Stimulated activated CD4-positive, alpha-beta T cell treated with anti-CD3 and anti-CD28 coated beads, TNF-alpha, amount 100 ng/mL, for 48 hours (primary cell): ENCODE measurements at places on chromosomes 3 and 15.

GRCh38 chr15:97759363-97759762 lies 201.1 kb upstream of the ARRDC4 start:
- no peak for DNase-seq

- no peak for DNase-seq
Measured at GRCh38 chr3:178494386-178494785, 41.9 kb upstream of the KCNMB2 start.

- no peak for DNase-seq
Measured at GRCh38 chr3:49873623-49874022, 3.9 kb upstream of the CAMKV start.

GRCh38 chr3:41102053-41102556 lies 97.2 kb upstream of the CTNNB1 start:
- DNase-seq: no peak

DNA sequence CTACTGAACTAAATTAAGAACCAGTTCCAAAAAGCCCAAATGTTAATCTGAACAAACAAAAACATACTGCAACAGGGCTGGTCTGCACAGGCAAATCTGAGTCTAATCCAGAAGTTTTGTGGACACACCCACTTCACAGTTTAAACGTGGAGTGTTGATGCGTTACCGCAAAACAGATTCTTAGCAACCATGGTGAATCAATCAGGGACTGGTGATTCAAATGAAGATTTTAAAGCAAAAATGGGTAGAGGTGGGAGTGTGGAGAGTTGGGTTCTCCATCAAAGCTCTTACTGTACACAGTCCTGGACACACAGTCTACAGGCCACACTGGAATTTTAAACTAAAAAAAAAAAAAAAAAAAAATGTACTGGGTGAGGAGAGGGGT lies 5.2 kb downstream of the ANXA2 start:
- no peak for DNase-seq

- DNase-seq: no peak
Measured at GRCh38 chr15:42908538-42908937, 12.0 kb downstream of the TTBK2 start.

DNA sequence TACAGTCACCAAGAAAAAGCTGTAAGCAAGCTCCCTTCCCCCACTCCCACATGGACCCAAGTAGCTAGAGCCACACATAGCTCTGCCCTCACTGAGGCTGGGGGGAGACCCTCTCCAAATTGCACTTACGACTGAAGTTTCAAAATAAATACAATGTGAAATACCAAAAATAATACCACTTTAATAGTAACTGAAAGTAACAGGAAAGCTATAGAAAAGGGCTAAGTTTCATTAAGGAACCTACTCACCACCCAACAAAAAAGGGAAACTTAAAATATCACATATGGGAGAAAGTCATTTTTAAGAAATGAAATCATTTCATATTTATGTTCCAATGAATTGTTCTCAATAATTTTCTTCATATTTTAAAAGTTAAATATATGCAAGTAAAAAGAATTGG lies 130.4 kb upstream of the UBE2E2 start:
- DNase-seq: no peak

GRCh38 chr3:52498137-52499054 lies 3.3 kb downstream of the STAB1 start:
- no peak for DNase-seq

DNA sequence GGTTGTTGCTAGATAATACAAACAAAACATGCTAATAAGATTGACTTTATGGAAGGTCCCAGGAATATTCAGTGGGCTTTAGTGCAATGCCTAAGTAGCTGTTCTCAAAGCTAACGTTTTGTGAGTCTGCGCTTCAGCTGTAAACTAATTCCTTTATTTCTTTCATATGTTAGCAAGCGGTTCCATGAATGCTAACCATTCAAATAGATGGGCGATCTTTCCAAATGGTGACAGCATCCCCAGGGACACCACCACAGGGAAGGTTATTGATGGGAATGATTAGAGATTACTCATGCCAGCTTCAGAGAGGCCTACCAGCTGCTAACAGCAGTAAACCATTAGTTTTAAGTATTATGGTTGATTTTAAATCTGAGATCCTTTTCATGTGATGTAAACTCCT lies 405.7 kb upstream of the MCTP2 start:
- no peak for DNase-seq

GRCh38 chr15:60975218-60975617 lies 253.9 kb downstream of the RORA start:
- DNase-seq: no peak

DNA sequence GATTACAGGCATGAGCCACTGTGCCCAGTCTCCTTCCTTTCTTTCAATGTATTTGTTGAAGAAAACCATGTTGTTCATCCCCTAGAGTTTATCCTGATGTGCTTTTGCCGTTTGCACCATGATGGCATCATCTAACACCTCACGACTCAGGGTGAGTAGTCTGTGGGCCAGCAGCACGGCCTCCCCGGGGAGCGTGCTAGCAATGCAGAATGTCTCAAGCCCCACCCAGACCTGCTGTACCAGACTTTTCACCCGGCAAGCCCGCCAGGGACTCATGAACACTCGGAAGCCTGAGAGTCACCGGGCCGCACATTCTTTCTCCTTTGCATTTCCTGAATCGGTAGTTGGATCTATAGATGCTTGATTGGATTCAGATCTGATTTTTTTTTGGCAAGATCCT lies 64.6 kb downstream of the RPN1 start:
- DNase-seq: no peak
